Common myeloid progenitor, CD34-positive (primary cell): ENCODE measurements at places on chromosomes 1 and 21.

DNA sequence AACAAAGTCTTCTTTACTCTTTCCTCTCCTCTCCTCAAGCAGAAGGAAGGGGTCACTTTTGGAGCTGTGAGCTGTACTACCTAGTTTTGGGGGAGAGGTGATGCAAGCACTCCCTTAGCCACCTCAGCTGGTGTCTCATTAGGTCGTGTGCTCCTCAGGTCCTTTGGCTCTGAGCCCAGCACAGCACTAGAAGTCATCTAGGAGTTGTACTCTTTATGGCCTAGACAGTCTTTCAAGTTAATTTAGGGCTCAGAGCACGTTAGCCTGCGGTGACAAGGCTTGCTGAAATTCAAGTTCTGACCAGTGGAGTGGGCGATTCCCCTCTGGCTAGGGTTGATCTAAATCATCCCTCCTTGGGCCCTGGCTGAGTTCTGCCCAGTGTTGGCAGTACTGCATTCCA is 48.0 kb upstream of the WDR26 start:
- no peak for DNase-seq

DNA sequence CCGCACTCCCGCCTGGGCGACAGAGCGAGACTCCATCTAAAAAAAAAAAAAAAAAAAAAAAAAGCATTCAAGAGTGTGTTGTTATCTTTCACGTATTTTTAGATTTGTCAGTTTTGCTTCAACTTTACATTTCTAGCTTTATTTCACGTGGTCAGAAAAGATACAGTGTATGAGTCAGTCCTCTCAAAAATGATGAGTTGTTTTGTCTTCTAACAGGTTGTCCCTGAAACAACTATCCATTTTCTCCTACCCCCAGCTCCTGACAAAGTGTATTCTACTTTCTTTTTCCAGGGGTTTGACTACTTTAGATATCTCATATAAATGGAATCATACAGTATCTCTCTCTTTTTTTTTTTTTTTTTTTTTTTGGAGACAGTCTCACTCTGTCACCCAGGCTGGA is 5.5 kb upstream of the ZNF695 start:
- DNase-seq = no peak

DNA sequence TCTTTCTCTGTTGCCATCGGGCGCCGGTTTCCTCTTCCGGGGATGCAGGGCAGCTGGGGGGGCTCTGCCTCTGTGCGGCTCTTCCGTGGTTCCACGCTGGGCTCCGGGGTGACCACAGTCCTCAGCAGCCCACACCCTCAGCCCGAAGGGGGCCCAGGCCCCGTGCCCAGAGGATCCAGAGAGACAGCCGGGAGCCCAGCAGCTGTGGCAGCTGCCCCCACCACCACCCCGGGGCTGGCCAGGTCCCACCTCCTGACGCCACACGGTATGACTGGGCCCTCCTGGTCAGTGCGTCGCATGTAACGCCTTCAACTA is 172.2 kb downstream of the PRDM16 start:
- DNase-seq = no peak

GRCh38 chr1:177589166-177589565 is 380.7 kb downstream of the SEC16B start:
- DNase-seq = no peak

DNA sequence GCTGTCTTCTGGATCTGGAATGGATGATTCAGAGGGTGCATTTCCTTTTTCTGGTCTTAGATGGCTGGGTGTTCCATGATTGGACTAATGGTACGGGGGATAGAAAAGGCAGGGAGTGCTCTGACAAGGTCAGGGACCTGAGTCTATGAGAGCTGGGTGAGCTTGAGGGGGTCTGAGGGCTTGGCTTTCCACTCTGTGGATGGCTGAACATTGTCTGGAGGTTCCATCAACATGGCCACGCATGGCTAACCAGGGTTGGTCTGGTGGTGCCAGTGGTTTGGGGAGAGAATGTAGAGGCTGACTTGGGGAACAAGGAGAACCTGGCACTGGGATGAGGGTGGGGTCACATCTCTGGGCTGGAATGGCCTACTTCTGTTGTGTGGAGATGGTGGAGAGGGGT is 41.5 kb upstream of the TSPAN2 start:
- no peak for DNase-seq

- DNase-seq = no peak
These were observed 35.0 kb downstream of the FHAD1 start for GRCh38 chr1:15282038-15282437.

DNA sequence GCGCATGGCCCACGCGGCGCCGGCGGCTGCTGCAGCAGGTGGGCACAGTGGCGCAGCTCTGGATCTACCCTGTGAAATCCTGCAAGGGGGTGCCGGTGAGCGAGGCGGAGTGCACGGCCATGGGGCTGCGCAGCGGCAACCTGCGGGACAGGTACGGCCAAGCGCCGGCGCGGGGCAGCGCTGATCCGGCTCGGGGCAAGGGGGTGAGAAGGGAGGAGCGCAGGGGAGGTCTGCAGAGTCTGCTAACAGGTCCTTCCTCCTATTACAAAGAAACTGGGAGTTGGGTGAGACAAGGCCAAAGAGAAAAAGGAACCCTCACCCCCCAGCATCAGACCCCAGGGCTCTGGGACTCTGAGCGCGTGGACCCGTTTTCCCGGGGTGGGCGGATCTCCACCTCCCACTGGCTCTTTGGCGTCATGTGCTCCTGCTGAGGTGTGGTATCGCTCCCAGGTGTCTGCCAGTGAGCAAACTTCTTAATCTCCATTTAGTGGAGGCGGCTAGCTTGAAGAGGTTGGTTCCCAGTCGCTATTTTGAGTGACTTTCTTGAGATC is 431 bp downstream of the MTARC1 start:
- DNase-seq = no peak

GRCh38 chr21:36806103-36806502 is 107.2 kb downstream of the SIM2 start:
- DNase-seq = no peak

DNA sequence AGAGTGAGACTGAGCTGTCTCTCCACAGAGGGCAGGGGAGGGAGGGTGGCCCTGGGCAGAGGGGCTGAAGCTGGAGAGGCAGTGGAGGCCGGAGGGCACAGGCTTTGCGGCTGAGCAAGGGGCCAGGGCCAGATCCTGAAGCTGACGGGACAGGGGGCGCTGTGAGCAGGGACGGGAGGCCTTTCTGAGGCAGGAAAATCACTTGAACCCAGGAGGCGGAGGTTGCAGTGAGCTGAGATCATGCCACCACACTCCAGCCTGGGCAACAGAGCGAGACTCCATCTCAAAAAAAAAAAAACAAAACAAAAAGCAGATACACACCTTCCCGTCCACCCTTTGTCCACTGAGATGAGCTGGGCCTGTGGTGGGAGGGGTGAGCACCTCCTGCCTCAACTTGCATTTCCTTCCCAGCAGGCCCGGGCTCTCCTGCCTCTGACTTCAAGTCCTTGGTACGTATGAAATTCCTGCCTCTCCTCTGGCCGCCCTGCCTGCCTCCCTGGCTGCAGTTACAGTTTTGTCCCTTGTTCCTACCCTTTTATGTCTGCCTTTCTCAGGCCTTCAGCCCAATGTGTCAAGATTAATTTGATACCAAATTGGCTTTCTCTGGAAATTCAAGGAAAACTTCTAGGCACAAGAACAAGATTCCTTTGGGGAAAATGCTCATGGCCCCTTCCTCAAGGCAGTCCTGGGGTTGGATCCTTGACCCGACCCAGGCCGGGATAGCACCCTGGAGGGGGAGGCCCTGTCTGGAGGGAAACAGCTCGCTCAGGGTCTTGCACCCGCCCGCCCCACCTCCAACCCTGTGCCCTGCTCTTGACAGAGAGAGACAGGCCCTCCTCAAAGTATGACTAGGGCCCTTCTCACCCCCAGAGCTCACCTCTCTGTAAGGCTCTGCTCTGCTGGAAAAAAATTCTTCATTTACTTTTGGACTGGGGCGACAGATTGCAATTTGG is 11.2 kb upstream of the ADAMTSL4 start:
- no peak for DNase-seq
